Tibial nerve (tissue), 4 donors: ENCODE measurements at places on chromosomes 4 and X. TPM values are rescaled to one million over a fixed set of nuclear protein-coding genes. Genes with fewer than 3 reads are reported as not detected.

C4orf54 gene
- total RNA-seq = not detected

SORBS2 gene
- total RNA-seq = 135 TPM

MSL3 gene
- 19.4 TPM for total RNA-seq

DNA sequence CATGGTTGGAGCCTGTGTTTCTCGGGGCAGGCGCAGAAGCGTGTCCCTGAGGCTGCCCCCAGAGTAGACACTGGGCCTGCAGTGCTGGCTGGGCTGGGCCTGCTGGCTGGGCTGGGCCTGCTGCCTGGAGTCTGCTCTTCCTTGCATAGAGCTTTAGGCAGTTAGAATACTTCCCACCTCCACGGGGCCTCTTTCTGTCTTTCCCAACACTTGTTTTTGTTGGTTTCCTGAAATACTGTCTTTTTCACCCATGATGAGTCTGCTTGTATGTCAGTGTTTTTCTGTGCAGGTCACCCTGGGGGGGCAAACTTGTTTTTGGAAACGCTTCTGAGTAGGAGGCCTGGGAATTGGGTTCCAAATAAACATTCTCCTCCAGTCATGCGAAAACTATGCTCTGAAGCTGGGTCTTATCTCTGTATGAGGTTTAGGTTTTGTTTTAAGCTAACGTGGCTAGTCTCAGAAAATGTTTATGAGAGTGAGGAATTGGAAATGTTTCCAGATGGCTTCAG, 32.2 kb downstream of the TRMT44 start:
- no peak overlapping the region for H3K4me3 ChIP-seq
- H3K27me3 ChIP-seq = no peaks in the 10 kb centered on the region
- peaks cover 74% of the 10 kb centered on the region for H3K36me3 ChIP-seq
- peaks cover 28% of the 10 kb centered on the region for H3K4me1 ChIP-seq
- no peak for DNase-seq
- H3K27ac ChIP-seq = no peak overlapping the region

- H3K36me3 ChIP-seq = no peaks in the 10 kb centered on the region
- H3K27me3 ChIP-seq = no peaks in the 10 kb centered on the region
- H3K4me1 ChIP-seq = no peaks in the 10 kb centered on the region
- no peak for DNase-seq
Measured at GRCh38 chr4:108334031-108334430, 165.3 kb upstream of the LEF1 start.

CPZ gene
- total RNA-seq = 11.7 TPM

CXCL3 gene
- total RNA-seq = not detected

DDX3X gene
- total RNA-seq = 139 TPM

SOWAHD gene
- not detected for total RNA-seq

GRCh38 chrX:149007423-149007822, 497.7 kb downstream of the IDS start:
- no peaks in the 10 kb centered on the region for H3K27me3 ChIP-seq
- DNase-seq = no peak
- H3K36me3 ChIP-seq = no peaks in the 10 kb centered on the region
- H3K4me3 ChIP-seq = no peak overlapping the region
- no peak overlapping the region for H3K27ac ChIP-seq

- H3K4me1 ChIP-seq = no peaks in the 10 kb centered on the region
- no peaks in the 10 kb centered on the region for H3K36me3 ChIP-seq
- H3K27me3 ChIP-seq = no peaks in the 10 kb centered on the region
- DNase-seq = no peak
Measured at GRCh38 chr4:84177831-84178542, 321.1 kb downstream of the NKX6-1 start.

TMPRSS11B gene
- not detected for total RNA-seq

DNA sequence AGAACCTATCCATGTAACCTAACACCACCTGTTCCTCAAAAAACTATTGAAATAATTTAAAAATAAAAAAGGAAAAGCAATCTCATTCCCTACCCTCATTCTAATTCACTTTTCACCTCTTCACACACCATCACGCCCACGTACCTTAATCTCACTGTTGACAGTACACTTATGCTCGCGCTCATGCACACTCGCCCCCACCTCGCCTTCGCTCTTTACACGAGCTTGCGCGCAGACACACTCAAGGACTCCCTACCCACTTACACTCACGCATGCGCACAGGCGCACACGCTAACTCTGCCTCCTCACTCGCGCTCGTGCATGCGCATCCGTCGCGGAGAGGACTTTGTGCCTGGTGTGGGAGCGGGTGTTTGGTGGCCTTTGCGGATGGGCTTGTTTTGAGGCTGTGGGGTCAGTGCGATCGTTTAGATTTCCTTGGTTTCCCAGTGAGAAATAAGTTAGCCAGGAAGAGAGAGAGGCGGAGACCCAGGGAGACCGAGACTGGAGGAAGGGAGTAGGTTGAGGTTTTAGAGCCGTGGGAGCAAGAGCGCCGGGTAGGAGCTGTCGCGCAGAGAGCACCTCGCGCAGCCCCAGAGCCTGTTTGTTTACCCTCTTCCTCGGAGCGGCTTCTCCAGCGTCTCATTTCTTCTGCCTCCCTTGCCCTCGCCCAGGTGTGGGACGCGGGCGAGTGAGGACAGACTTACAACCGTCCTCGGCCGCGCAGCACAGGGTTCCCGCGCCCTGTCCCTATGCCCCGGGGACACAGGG, 8.1 kb upstream of the GSX2 start:
- no peaks in the 10 kb centered on the region for H3K27me3 ChIP-seq
- peaks cover 6% of the 10 kb centered on the region for H3K4me1 ChIP-seq
- peak; percentile 59 for DNase-seq
- peak overlapping the region; percentile 51 for H3K4me3 ChIP-seq

- H3K27me3 ChIP-seq = no peaks in the 10 kb centered on the region
- no peaks in the 10 kb centered on the region for H3K4me1 ChIP-seq
- no peak overlapping the region for H3K4me3 ChIP-seq
- H3K36me3 ChIP-seq = no peaks in the 10 kb centered on the region
Measured at GRCh38 chr4:179941911-179942310, 2301.3 kb upstream of the TENM3 start.

NDST3 gene
- total RNA-seq = 0.98 TPM

GRCh38 chrX:45196701-45197100, 4.0 kb downstream of the DIPK2B start:
- DNase-seq = no peak
- no peak overlapping the region for H3K4me3 ChIP-seq
- H3K27ac ChIP-seq = no peak overlapping the region

GRCh38 chr4:179415847-179416223, 1973.6 kb upstream of the AGA start:
- no peak overlapping the region for H3K27ac ChIP-seq
- H3K27me3 ChIP-seq = no peaks in the 10 kb centered on the region
- no peak for DNase-seq
- H3K4me3 ChIP-seq = no peak overlapping the region
- no peaks in the 10 kb centered on the region for H3K4me1 ChIP-seq

- no peaks in the 10 kb centered on the region for H3K4me1 ChIP-seq
- H3K36me3 ChIP-seq = no peaks in the 10 kb centered on the region
- no peak overlapping the region for H3K4me3 ChIP-seq
- no peak for DNase-seq
- no peaks in the 10 kb centered on the region for H3K27me3 ChIP-seq
Measured at GRCh38 chr4:67051000-67051789, 494.1 kb downstream of the CENPC start.

GRCh38 chrX:101395789-101396188, 5.0 kb downstream of the RPL36A start:
- H3K4me1 ChIP-seq = peaks cover 5% of the 10 kb centered on the region
- DNase-seq = no peak
- no peaks in the 10 kb centered on the region for H3K36me3 ChIP-seq
- H3K27ac ChIP-seq = no peak overlapping the region
- no peak overlapping the region for H3K4me3 ChIP-seq
- peaks cover 10% of the 10 kb centered on the region for H3K27me3 ChIP-seq

DNA sequence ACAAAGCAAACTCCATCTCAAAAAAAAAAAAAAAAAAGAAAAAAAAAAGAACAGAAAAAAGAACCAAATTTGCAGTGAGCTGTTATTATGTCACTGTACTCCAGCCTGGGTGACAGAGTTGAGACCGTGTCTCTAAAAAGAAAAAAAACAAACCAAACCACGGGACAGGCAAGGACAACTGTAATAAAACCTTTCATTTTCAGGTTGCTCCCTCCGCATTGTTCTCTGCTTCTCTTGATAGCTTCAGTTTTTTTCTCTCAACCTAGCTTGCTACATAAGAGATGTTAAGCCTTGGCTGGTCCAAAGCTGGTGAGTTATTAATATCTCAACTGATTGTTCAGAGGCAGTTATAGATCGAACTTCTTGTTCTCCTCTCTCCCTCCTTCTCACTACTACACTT, 23.1 kb upstream of the ELF2 start:
- no peak overlapping the region for H3K4me3 ChIP-seq
- DNase-seq = no peak
- H3K27me3 ChIP-seq = no peaks in the 10 kb centered on the region
- H3K27ac ChIP-seq = no peak overlapping the region
- H3K4me1 ChIP-seq = no peaks in the 10 kb centered on the region

- no peak overlapping the region for H3K27ac ChIP-seq
- no peaks in the 10 kb centered on the region for H3K4me1 ChIP-seq
- no peaks in the 10 kb centered on the region for H3K27me3 ChIP-seq
- H3K4me3 ChIP-seq = no peak overlapping the region
- no peak for DNase-seq
- no peaks in the 10 kb centered on the region for H3K36me3 ChIP-seq
Measured at GRCh38 chr4:115334736-115335411, 221.5 kb upstream of the NDST4 start.

GRCh38 chr4:81736324-81736723, 264.6 kb upstream of the RASGEF1B start:
- no peaks in the 10 kb centered on the region for H3K4me1 ChIP-seq
- DNase-seq = no peak
- H3K4me3 ChIP-seq = no peak overlapping the region
- H3K27ac ChIP-seq = no peak overlapping the region

- no peak overlapping the region for H3K4me3 ChIP-seq
- H3K27me3 ChIP-seq = no peaks in the 10 kb centered on the region
- H3K4me1 ChIP-seq = no peaks in the 10 kb centered on the region
Measured at GRCh38 chrX:10288373-10288975, 131.7 kb downstream of the CLCN4 start.

SCML2 gene
- total RNA-seq = 0.63 TPM

STATH gene
- not detected for total RNA-seq

SLC39A8 gene
- 4.4 TPM for total RNA-seq

DNA sequence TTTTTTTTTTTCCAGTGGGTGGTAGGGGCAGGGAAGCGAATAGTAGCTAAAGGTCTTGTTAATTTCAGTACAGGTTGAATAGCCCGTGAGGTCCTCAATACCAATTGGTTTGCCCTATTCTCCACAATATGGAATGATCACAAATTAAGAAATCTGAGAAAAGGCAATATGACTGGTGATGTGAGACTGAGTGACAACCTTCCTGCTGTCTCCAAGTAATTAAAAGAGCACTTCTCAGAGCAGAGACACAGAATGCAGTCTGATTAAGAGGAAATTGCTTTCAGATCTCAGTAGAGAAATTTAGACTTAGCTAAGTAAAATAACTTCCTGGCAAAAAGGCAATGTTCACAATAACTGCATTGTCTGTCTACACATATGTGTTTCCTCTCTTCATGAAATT, 23.0 kb downstream of the GPR174 start:
- H3K27ac ChIP-seq = no peak overlapping the region
- H3K4me3 ChIP-seq = no peak overlapping the region
- H3K27me3 ChIP-seq = no peaks in the 10 kb centered on the region
- H3K36me3 ChIP-seq = no peaks in the 10 kb centered on the region
